Non-pigmented ciliary epithelial cell (primary cell): ENCODE measurements at places on chromosomes 7 and 10.
A peak's percentile ranks its signal among the peaks of the same experiment; 100 is the strongest.

GRCh38 chr10:118565301-118566075 lies 30.0 kb downstream of the PRLHR start:
- no peak for DNase-seq

GRCh38 chr10:4947635-4948596 lies 15.3 kb upstream of the AKR1C1 start:
- DNase-seq: peak; percentile 74

DNA sequence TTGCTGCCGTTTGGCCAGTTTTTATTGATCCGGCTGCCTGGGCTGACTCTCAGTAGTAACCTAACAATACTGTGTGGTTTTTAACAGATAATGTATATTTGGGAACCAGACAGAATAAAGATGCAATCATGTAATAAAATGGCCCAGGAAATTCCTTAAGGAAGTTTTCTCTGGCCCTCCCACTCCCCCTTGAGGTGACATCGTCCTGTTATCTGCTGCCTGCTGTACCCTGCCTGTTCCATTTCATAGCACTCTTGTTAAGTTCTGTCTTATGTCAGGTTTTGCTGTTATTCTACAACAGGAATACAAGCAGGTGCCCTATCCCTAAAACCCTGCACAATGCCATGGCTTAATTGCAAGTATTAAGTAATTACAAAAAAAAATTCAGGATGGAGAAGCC lies 12.5 kb downstream of the ITGB8 start:
- no peak for DNase-seq

DNA sequence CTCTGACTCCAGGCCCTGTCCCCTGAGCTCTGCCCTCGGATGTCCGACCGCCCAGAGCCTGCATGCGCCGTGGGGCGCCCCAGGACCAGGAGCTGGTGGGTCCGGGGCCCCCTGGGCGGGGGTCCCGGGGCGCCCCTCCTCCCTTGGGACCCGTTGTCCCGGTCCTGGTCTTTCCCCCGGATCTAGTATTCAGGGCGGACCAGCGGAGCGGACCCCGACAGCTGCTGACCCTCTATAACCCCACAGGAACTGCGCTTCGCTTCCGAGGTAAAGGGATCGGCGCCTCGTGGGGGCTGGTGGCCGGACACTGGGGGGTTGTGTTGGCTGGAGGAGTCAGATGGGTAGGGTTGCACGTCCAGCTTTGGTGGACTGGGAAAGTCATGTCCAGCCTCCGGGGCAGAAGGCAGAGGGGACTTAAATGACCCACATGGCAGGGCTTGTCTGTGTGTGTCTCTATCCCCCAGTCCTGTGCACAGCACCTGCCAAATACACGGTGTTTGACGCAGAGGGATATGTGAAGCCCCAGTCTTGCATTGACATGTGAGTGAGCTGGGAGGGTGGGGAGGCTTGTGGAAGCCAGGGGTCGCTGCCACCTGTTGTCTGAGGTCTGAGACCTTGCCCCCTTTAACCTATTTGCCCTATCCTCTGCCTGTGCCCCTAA lies 520 bp downstream of the MOSPD3 start:
- no peak for DNase-seq

GRCh38 chr7:64307254-64308015 lies 6.3 kb upstream of the ZNF736 start:
- peak; percentile 31 for DNase-seq

DNA sequence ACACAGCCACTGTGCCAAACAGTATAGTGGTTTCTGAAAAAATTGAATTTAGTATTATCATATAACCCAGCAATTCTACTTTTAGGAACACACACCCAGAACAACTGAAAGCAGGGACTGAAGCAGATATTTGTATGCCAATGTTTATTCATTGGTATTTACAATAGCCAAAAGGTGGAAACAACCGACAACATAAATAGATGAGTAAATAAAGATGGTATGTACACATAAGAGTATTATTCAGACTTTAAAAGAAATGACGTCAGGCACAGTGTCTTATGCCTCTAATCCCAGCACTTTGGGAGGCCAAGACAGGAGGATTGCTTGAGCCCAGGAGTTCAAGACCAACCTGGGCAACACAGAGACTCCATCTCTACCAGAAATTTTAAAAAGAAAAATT lies 7.2 kb downstream of the CDCA7L start:
- no peak for DNase-seq

DNA sequence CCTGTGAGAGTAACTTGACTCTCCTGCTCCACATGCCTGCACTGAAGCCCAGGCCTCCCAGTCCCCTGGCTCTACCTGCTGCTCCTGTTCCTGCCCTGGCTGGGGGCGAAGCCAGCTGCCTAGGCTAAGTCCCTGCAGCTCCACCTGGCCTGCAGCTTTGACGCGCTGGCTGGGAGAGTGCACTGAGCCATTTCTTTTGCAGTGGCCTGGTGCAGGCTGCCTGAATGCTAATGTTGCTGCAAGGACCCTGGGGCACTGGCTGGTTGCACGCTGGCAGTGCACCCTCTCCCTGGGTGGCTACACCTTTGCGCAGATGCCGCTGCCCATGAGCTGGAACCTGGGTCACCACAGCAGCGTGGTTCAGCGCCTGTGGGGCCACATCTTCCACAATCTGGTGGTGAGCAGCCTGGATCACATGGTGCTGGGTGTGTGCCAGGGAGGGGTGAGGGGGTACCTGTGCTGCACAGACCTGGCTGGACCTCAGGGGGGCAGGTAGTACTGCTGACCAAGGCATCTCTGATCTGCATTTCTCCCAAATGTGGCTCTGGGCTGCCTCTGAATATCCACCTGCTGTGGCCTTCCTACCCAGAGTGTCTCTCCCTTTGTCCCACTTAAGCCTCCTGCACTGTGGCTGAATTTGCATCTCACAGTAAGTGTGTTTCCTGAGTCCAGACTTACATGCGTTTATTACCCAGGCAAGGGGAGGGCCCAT lies 20.0 kb downstream of the IMPDH1 start:
- no peak for DNase-seq

- DNase-seq: peak; percentile 58
Measured at GRCh38 chr7:30459591-30460245, 18.9 kb downstream of the NOD1 start.

GRCh38 chr7:21908746-21909145 lies 37.0 kb downstream of the CDCA7L start:
- no peak for DNase-seq

DNA sequence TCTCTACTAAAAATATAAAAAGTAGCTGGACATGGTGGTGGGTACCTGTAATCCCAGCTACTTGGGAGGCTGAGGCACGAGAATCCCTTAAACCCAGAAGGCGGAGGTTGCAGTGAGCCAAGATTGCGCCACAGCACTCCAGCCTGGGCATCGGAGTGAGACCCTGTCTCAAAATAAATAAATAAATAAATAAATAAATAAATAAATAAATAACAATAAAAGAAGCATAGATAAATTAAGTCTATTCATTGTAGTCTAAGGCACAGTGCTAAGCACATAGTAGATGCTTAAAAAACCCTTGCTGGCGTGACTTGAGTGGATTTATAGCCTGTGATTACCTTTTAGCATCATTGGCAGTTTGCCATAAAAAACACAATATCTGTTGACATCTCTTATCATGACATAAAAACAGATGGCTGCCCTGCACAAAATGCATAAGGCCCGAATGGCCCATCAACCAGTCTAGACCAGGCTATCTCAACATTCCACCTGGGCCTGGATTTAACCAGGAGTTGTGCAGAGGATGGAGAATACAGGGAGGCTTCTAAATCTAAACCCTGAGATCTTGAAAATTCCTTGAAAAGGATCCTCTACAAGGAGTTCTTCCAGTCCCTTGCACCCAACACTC lies 94.9 kb downstream of the PRLHR start:
- DNase-seq: no peak

GRCh38 chr10:96365571-96365970 lies 6.8 kb upstream of the OPALIN start:
- no peak for DNase-seq

DNA sequence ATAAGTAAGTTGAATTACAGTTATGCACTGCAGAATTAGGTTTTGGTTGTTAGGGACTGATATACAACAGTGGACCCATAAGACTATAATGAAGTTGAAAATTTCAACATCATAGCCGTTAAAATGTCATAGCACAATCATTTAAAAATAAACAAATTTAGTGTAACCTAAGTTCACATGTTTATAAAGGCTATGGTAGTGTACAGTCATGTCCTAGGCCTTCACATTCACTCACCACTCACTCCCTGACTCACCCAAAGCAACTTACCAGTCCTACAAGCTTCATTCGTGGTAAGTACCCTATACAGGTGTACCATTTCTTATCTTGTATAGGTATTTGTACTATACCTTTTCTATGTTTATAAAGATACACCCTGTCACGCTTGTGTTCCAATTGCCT lies 113.7 kb downstream of the RAB11FIP2 start:
- no peak for DNase-seq

GRCh38 chr7:132319481-132319880 lies 256.8 kb downstream of the PLXNA4 start:
- no peak for DNase-seq

GRCh38 chr7:30805081-30805691 lies 34.0 kb downstream of the MINDY4 start:
- DNase-seq: no peak

DNA sequence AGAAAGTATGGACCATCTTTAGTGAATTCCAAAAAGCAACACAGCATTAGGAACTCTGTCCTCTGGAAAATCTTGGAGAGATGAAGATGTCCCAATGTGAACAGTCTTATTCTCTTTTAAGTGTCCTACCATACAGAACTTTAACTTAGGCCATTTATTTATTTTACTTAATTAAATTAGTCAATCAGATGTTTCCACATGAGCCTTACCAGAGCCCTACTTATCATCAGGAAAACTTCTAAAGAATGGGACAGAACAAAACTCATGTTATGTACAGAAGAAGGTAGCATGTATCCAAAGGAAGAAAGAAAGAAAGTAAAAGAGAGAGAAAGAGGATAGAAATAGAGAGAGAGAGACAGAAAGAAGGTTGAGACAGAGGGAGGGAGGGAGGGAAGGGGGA lies 276.4 kb downstream of the ETV1 start:
- DNase-seq: no peak
